ENCODE measurements at places on chromosomes 4 and X. TPM values are rescaled to one million over a fixed set of nuclear protein-coding genes. Genes with fewer than 3 reads are reported as not detected.

The RAB41 gene
- not detected for total RNA-seq

The RIPPLY1 gene
- total RNA-seq: not detected

The CABS1 gene
- not detected for total RNA-seq

The YY2 gene
- total RNA-seq: 2.5 TPM

The ZNF711 gene
- 1.1 TPM for total RNA-seq

The TMSB15C gene
- total RNA-seq: not detected

The FGD1 gene
- 8.2 TPM for total RNA-seq

Data from A549 treated with ZK216348 at 1 μM for 4 hours (cell line).